Substantia nigra (tissue), 51 donors: ENCODE measurements at places on chromosomes 5 and 9.

- no peak for DNase-seq
Observed at GRCh38 chr9:98316445-98317133, 61.1 kb upstream of the TBC1D2 start.

DNA sequence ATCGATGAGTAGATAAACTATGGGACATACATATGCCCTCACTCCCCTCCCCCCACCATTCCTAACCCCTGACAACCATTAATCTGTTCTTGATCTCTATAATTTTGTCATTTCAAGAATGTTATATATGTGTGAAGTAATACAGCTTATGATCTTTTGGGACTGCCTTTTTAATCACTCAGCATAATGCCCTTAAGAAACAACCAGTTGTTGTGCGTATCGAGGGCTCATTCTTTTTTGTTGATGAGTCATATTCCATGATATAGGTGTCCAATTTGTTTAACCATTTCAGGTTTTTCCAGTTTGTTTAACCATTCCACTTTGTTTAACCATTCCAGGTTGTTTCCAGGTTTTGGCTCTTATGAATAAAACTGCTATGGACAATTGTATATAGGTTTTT is 75.6 kb downstream of the ARHGEF28 start:
- no peak for DNase-seq

DNA sequence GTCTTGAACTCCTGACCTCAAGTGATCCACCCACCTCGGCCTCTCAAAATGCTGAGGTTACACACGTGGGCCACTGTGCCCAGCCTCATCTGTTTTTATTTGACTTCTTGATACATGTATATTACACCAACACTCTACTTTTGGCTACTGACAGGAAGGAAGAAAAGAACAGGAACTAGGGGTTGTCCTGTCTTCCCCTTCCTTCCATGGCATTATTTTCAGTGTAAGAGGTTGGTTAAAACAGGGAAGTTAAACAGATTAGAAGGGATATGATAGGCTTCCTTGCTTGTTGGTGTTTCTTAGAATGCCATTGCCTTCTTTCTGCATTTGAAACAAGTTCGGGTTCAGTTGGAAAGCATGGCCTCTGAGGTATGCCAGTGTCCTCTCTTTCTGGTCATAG is 312.8 kb downstream of the NDUFS4 start:
- DNase-seq: no peak

DNA sequence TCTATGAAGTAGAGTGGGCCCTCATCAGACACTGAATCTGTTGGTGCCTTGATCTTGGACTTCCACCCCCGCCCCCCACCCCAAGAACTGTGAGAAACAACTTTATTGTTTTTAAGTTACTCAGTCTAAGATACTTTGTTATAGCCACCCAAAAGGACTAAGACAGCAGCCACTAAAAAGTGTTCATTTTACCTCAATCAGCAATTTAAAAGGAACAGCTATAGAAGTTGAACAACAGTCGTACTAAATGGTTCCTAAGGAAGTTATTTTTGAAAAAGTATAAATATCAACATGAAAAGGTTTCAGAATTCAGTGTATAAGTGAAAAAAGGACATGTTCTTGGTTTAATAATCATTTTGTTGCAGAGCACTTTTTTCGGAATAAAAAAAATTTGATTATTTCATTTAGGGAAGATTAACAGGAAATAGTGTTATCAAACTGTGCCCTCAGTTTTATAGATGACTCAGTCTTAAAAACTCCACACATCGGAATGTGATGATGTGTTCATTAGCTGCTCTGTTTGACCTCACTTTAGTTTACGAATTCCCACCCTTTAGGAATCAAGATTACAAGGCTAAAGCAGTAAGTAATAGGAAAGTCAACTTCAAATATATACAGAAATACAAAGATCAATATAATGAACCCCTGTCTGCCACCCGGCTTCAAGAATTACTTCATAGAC is 71.2 kb downstream of the MTAP start:
- DNase-seq: no peak

GRCh38 chr5:71695071-71695470 is 24.0 kb upstream of the CARTPT start:
- DNase-seq: no peak
